Heart left ventricle (tissue), 16 donors: ENCODE measurements at places on chromosomes 3 and 15. TPM values are rescaled to one million over a fixed set of nuclear protein-coding genes. Genes with fewer than 3 reads are reported as not detected.
A peak's percentile ranks its signal among the peaks of the same experiment; 100 is the strongest.

The PLA1A gene
- 23.8 TPM for total RNA-seq

DNA sequence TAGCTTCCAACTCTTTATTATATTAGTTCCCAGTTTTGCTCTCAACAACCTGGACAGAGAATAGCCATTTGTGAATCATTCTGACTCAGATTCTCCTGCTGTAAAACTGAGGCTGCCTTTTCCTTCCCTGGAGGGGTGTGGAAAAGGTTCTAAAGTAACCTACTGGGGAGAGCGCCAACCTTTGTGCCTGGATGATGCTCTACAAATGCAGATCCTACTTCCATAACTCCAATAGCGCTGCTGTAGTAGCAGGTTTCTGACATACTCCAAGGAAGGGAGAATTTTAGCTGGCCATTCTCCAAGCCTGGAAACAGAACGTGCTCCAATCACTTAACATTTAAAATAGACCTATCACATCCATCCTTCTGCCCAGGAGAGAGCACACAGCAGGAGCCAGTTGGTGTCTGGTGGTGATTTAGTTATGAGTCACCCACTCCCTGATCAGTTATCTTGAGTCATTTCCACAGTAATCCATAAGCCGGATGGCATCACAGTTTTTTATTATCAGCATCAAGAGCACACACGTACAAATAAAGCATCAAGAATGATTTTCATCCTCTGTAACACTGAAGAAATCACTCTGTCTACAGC, 38.3 kb downstream of the MYH15 start:
- DNase-seq = no peak

The TTLL13 gene
- total RNA-seq = not detected

GRCh38 chr15:84654689-84655453, 788 bp upstream of the WDR73 start:
- DNase-seq = peak; percentile 82

The CLK3 gene
- 46.5 TPM for total RNA-seq

- DNase-seq = no peak
Observed at GRCh38 chr3:185631508-185632206, 45.6 kb downstream of the SENP2 start.

The TM4SF1 gene
- total RNA-seq = 138 TPM

DNA sequence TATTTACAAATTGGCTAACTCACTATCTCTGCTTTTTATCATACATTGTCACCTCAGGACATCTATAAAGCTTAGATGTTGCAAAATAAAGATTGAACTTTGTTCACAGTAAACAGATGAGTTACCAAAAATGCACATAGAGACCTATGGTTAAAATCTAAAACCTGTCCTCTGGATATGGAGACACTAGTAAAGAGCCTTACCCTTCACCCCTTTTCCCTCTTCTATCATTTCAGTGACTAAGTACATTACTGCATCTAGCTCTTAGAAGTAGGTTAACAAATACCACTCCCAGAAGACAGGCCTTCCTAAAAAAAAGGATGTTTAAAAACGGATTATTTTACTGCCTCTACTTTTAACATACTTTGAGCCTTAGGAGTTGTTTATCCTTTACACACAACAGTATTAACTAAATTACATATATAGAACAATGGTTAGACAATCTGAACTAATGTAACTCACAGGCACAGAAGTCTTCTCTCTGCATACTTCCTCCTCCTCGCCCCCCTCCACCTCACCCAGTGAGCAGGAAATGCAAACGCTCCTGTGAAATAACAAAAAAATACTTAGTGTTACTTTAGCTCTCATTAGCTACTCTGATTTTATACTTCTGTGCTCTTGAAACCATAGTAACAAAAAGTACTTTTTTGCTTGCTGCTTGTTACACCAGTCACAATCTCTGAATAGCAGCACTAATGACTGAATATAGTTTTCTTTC, 23.3 kb downstream of the IREB2 start:
- no peak for DNase-seq

GRCh38 chr15:28921919-28922706, 36.3 kb downstream of the APBA2 start:
- DNase-seq = no peak
